ENCODE measurements at places on chromosomes 13 and 19. TPM values are rescaled to one million over a fixed set of nuclear protein-coding genes. Genes with fewer than 3 reads are reported as not detected.

GRCh38 chr13:113559901-113560644, 24.5 kb upstream of the TFDP1 start:
- DNase-seq = peak; percentile 8

DNA sequence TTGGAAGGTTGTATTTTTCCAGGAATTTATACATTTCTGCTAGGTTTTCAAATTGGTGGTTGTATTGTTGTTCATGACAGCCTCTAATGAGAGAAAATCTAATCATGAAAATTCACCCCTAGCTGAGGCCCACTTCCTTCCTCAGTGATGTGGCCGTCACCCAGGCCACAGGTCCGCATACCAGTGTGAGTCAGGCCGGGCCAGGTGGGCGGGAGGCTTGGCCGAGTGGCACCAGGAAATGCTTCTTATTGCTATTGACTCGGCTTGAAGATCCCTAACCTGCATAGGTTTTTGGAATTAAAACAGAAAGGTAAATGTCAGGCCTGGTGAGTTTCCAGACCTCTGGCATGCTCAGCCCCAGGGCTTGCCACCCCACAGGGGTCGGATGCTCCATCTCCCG, 88.7 kb downstream of the SCGB2B2 start:
- DNase-seq = no peak

DNA sequence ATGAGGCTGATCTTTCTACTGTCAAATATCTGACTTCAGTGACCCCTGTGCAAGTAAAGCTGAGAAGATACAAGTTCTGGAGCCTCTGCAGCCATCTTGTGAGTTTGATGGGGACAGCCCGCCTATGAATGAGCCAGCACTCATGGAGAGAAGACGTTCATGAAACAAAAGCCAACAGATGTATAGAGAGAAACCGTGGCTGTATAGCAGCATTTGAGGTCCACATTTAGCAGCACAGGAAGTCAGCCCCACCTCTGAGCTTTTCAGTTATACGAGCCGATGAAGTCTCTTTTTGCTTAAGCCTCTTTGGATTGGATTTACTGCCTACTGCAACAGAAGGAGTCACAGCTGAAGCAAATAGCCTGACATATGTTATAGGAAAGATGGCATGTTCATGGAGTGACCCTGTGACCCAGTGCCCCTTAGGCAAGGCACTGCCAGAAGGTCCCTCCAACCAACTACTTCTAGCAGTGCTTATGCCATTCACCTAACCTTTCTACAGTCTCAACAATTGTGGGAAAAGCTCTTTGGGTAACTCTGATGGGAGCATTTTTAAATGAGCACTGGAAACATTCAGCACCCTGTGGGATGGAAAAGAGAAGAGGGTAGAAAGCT, 3.5 kb upstream of the DLEU7 start:
- no peak for DNase-seq

DNA sequence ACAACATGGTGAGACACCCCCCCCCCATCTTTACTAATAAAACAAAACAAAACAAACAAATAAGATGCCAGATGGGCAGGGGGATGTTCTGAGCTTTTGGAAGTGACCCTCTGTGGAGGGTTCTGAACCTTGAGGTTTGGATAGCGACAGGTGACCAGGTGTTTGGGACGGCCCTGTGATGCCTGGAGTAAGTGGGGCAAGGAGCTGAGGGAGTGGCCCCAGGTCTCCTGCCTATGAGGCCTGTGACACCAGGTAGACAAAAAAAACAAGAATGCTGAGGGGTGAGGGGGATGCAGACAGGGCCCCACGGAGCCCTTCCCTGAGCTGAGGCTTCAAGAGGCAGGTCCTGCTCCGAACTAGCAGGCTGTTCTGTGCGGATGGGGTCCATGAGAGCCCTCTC, 9.2 kb downstream of the ADGRE2 start:
- DNase-seq = no peak

GRCh38 chr13:77511552-77511951, 24.0 kb upstream of the SCEL start:
- DNase-seq = no peak

DNA sequence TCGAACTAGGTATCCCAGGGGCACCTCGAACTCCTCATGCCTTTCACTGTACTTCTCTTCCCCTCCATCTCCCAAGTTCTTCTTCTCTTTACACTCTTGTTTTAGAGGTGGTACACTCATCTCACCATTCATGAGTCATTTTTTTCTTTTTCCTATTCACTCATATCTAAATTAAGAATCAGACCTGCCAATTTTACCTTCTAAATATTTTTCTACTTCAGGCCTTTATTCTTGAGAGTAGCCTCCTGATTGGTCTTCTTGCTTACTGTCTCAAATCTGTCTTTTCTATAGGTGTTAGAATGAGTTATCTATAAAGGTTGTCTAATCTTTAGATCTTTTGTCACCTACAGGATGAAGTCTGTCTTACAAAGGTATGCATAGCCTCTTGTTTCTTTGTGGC, 20.7 kb downstream of the TDRD3 start:
- DNase-seq = no peak

GRCh38 chr19:18320865-18321733, 1.8 kb downstream of the LSM4 start:
- DNase-seq = peak; percentile 71

GRCh38 chr13:112926993-112927392, 42.0 kb upstream of the MCF2L start:
- DNase-seq = no peak

GRCh38 chr19:2421581-2422306, 5.6 kb downstream of the TIMM13 start:
- DNase-seq = no peak

GRCh38 chr13:112175162-112176075, 108.5 kb downstream of the SOX1 start:
- no peak for DNase-seq

DNA sequence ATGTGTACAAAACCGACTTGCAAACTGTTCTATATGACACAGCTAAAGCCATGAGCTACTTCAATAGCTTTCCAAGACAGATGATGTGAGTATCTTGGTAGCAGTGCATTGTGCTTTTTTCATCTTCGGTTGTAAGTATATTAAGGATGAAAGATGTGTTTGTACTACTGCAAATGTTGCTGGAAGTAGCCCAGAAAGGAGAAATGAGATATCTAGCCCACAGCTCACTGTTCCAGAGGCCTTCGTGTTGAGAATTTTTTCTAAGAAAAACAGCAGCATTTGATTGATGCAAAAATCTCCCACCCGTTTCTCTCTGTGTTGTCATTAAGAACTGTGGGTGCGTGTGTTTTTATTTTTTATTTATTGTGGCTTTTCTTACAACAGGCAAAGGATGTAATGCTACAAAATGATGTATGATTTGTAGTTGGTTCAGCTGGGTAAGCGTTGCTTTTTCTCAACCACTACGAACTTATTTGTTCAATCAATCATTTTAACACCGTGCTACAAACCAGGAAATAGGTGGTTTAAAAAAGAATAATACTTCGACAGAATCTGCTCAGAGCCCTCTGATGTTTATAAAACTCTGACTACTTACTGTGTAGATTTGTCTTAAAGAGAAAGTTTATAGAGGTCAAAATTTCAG, 41.6 kb upstream of the RFC3 start:
- peak; percentile 44 for DNase-seq

DNA sequence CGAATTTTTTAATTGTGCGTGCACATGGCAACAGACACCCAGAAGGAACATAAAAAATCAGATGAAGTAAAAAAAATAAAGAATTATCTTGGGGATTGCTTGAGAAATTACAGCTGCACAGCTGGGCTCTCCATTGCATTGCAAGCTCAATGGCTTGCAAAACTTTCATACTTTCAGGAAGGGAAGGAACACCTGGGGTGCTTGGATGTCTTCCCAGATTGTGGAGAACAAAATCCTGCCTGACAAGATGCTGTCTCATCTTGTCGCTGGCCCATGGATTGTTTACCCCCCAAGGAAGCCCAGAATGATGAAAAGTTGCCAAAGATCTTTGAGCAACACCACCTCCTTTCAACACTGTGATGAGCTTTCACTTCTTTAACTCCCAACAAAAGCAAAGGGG, 11.0 kb upstream of the CASP14 start:
- DNase-seq = no peak

- DNase-seq = peak; percentile 53
Observed at GRCh38 chr19:7516333-7516732, 430 bp downstream of the ZNF358 start.

GRCh38 chr13:103931331-103931845, 865.2 kb upstream of the SLC10A2 start:
- no peak for DNase-seq

DNA sequence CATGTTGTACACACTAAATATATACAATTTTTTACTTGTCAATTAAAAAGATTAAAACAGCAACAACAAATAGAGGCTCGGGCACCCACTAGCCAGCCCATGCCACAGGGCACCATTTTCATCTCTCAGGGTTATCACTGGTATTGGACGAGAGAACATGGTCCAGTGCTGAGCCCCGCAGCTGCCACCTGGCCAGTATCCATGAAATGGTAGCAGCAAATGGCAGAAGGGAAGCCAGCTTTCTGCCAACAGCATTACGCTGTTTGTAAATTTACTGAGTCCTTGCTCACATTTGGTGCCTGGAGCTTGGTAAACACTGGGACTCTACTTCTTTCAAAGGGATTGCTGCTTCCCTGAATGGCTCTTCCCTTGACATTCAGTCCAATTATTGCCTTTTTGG, 87.9 kb upstream of the WASF3 start:
- no peak for DNase-seq

- no peak for DNase-seq
Observed at GRCh38 chr19:48239582-48240141, 16.1 kb downstream of the CARD8 start.

GRCh38 chr13:98060282-98060681, 82.6 kb upstream of the FARP1 start:
- DNase-seq = no peak

DNA sequence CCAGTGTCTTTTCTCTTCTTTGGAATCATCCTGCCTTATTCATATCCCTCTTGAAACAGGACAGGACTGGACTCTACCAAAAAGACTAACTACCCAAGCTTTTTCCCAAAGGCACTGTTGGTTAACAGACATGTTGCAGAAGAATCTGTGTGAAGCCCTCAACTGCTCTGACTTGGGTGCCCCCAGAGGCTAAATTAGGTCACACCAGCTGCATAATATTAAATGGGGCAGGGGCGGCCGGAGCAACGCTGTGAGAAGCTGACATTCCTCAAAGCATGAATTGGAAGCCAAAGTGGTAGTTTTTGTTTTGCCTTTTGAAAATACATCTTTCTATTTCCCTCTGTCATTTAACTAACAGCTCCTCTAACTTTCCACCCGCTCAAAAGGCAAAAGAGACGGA, 185.9 kb downstream of the LHFPL6 start:
- DNase-seq = peak; percentile 34

- DNase-seq = no peak
Observed at GRCh38 chr19:2850256-2850925, 9.1 kb downstream of the ZNF555 start.

DNA sequence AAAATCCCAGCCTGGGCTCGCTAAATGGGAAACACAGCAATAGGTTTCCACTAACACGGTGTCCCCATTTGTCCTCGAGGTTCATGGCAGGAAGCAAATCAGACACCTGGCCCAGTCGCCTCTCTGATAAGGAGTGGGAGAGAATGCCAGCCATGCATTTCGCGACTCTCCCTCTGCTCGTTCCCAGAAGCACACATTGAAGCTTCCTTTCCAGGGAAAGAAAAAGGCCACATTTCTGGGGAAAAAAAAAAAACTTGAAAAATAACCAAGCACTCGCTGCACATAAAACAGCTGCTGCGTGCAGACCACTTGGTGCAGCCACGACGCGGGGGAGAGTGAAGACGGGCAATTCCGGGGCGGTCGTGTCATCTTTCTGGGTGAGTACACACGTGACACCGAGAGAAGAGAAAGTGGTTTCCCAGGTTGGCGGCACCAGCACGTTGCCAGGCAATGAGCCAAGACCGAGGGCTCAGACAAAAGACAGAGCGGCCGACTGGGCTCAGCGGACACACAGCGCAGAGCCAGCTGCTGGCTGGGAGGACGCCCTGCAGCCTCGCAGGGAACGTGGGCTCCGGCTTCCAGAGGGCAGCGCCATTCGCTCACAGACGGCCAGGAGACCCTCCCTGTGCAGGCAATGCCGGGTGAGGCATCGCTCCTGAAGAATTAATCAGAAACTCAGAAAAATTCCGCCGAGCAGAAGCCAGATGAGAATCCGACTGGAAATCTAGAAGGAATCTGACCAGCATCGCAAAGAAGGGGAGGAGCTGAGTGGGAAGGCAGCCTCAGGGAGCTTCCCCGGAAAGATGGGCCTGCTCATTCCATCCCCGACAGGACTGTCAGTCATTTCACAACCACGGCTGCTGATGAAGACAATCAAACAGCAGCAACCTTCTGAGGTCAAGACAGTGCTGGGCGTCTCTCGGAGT, 83.2 kb upstream of the IRS2 start:
- DNase-seq = peak; percentile 87

- DNase-seq = no peak
Observed at GRCh38 chr19:4504297-4504701, 14.0 kb downstream of the PLIN4 start.

- no peak for DNase-seq
Observed at GRCh38 chr13:79282976-79283375, 123.1 kb downstream of the RBM26 start.

DNA sequence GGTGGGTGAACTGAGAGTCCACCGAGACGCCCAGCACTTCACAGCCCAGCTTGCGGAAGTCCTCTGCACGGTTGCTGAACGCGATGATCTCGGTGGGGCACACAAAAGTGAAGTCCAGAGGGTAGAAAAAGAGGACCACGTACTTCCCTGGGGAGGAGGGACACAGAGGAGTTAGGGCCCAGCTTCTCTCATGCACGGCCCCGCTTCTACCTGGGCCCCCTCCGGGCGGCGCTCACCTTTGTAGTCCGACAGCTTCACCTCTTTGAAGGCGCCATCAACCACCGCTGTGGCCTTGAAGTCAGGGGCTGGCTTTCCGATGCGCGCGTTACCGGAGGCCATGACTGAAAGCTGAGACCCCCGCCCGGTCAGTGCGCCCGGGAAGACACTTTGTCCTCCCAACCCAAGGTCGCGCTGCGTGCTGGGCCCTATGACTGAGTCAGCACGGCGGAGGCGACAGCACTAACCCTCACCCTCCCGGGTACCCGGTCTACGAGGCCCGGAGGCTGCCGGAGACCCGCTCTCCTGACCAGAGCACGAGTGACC, 606 bp downstream of the PRDX2 start:
- peak; percentile 55 for DNase-seq

The PSG6 gene
- not detected for total RNA-seq

The GPC6 gene
- total RNA-seq = 1.2 TPM

The ZNF528 gene
- 11.7 TPM for total RNA-seq

The PSG3 gene
- not detected for total RNA-seq

The VAV1 gene
- total RNA-seq = 130 TPM

The MYO1F gene
- 41.6 TPM for total RNA-seq

The FBXO17 gene
- 5.8 TPM for total RNA-seq

The KIRREL2 gene
- not detected for total RNA-seq

The TPTE2 gene
- not detected for total RNA-seq

The FUT2 gene
- 23.2 TPM for total RNA-seq

The MBD3L3 gene
- not detected for total RNA-seq

The C19orf73 gene
- not detected for total RNA-seq

The BSPH1 gene
- total RNA-seq = not detected

The CD33 gene
- total RNA-seq = not detected

The ZBTB32 gene
- not detected for total RNA-seq

Measured in stomach (tissue), 19 donors.